Activated naive CD4-positive, alpha-beta T cell treated with anti-CD3 and anti-CD28 coated beads for 36 hours (primary cell): ENCODE measurements at places on chromosomes 2 and 18. TPM values are rescaled to one million over a fixed set of nuclear protein-coding genes. Genes with fewer than 3 reads are reported as not detected.

Gene C2orf66
- total RNA-seq, result not detected

Gene IL37
- not detected for total RNA-seq

Gene PAX3
- total RNA-seq, result not detected

Gene CD8B2
- total RNA-seq, result not detected

Gene RFX8
- total RNA-seq, result 0.60 TPM

Gene EIF2B4
- 25.2 TPM for total RNA-seq

DNA sequence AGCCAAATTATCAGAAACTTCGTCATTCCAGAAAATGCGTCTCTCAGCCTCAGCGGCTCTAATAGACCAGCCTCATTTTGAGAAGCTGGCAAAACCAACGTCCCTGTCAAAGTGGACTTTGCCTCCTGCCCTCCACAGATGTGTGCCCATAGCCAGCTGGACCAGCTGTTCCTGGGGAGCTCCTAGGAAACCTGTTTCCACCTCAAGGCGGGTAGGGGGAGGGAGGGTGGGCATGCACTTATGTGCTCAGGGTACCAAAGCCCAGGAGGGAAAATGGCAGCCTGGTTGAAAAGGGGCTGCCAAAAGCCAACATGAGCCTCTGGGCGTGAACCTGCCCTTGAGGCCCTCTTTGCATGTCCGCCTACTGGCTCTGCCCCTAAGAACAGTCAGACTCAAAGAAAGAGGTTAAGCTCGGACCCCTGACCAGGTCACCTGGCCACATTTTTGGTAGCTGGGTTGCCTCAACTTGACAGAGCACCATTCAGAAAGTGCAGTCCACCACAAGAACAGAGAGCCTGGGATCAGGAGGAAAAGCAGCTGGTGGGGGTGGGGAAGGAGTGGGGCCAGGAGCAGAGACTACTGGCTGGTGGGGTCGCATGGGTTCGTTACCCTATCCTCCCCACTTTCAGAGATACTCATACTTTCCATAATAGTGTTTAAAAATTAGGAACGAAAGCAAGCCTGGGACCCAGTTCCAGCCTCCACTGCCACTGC lies 3.5 kb downstream of the PER2 start:
- no peak for DNase-seq

DNA sequence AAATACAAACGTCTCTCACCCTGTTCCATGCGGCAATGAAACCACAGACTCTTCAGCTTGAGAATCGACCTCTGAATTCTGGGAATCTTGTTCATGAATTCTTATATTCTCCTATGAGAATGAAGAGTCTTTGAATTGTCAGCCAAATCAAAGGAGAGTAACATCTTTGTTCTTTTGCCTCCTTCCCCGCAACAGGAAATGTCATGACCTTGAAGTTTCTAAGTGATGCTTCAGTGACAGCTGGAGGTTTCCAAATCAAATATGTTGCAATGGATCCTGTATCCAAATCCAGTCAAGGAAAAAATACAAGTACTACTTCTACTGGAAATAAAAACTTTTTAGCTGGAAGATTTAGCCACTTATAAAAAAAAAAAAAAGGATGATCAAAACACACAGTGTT lies 21.8 kb downstream of the TNFAIP6 start:
- no peak for DNase-seq

DNA sequence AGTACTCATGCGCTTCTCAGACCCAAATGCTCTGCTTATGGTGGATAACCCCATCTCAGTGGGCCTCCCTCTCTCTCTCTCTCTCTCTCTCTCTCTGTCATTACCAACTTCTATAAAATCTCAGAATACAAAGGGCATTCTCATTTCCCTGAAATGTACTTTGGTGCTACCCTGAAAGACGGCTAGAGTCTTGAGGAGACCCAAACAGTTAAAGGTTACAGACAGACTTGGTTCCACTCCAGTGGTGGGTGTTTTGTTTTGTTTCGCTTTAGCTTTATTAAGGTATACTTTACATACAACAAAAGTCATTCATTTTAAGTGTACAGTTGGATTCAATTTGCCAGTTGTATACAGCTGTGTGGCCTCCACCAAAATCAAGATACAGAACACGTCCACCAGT lies 60.9 kb downstream of the BCL11A start:
- no peak for DNase-seq

DNA sequence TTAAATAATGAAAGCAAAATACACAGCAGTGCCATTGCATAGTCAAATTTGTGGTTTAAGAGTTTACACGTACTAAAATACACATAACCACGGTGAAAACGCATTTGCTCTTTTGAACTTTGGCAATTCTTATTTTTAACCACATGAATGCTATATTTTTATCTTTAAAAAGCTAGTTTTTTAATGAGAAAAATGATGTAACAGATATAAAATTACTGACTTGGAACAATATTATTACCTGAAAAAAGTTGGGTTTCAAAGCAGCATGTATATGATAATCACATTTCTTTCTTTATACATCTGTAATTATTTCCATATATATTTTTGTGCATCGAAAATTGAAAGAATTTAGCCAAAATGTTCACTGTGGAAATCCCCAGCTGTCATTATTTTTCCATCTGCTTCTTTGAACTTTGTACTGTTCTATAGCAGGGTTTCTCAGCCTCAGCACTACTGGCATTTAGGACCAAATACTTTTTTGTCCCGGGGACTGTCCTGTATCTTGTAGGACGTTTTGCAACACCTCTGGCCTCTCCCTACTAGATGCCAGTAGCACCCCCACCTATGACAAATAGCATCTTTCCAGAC lies 75.9 kb upstream of the CAB39 start:
- DNase-seq, result peak; percentile 49

- DNase-seq, result no peak
Measured at GRCh38 chr18:32730620-32731091, 42.2 kb downstream of the KLHL14 start.

- no peak for DNase-seq
Measured at GRCh38 chr2:126940331-126940730, 41.6 kb downstream of the TEX51 start.

GRCh38 chr2:83584672-83585071 lies 874.4 kb downstream of the SUCLG1 start:
- no peak for DNase-seq

GRCh38 chr2:65386344-65386743 lies 46.1 kb downstream of the SPRED2 start:
- no peak for DNase-seq

DNA sequence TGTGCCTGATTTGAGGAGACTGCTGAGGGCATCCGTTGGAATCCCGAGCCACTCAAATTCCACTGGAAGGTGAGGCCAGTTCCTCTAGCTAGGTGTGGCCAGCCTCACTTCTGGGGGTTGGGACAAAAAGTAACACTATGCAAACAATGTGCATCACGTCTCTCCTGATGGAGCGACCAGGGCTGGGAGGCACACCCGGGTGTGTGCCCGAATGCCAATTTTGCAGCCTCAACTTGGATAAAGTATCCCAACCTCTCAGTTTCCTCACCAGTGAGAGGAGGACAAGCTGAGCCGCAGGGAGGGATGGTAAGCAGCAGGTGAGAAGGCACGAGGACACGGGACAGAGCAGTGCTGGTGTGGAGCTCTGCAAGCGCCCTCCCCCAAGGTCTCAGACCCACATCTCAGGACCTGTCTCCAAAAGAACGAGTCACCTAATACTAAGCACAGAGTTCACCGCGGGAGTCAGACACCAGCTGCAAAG lies 218.3 kb downstream of the HAUS1 start:
- DNase-seq, result no peak

- DNase-seq, result no peak
Measured at GRCh38 chr2:236698016-236698627, 128.5 kb downstream of the ACKR3 start.

- DNase-seq, result no peak
Measured at GRCh38 chr2:8662239-8662879, 19.5 kb upstream of the ID2 start.

GRCh38 chr18:9321736-9322135 lies 12.8 kb upstream of the TWSG1 start:
- no peak for DNase-seq

GRCh38 chr2:96024336-96025193 lies 10.2 kb downstream of the GPAT2 start:
- DNase-seq, result no peak

GRCh38 chr18:46609048-46609447 lies 48.0 kb downstream of the LOXHD1 start:
- no peak for DNase-seq

DNA sequence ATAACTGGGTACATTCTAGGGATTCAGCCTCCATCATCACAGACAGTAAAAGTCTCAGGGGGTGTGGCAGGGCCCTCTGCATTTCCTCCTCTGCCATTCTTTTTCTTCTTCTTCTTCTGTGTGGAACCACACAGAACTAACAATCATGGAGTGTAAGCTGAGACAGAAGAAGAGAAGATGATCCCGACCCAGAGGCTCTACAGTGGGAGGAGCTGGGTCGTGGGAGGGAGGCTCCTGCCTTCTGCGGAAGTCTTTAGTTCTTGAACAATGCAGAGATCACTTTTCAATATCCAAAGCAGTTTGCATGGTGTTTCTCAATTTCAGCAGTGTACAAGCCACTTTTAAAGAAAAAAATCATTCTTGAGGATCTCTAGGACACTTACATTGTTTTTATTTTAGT lies 80.9 kb downstream of the KCNS3 start:
- DNase-seq, result no peak

- DNase-seq, result no peak
Measured at GRCh38 chr2:164877927-164878326, 36.3 kb upstream of the COBLL1 start.

GRCh38 chr2:176763851-176764404 lies 448.7 kb upstream of the HNRNPA3 start:
- DNase-seq, result no peak

- DNase-seq, result no peak
Measured at GRCh38 chr18:34795070-34795732, 85.1 kb downstream of the DTNA start.

- DNase-seq, result peak; percentile 66
Measured at GRCh38 chr2:105797298-105797819, 52.6 kb downstream of the NCK2 start.
